T-helper 1 cell (primary cell): ENCODE measurements at places on chromosomes 12 and 14.

GRCh38 chr12:54075974-54076373 lies 22.3 kb downstream of the HOXC4 start:
- DNase-seq = no peak

DNA sequence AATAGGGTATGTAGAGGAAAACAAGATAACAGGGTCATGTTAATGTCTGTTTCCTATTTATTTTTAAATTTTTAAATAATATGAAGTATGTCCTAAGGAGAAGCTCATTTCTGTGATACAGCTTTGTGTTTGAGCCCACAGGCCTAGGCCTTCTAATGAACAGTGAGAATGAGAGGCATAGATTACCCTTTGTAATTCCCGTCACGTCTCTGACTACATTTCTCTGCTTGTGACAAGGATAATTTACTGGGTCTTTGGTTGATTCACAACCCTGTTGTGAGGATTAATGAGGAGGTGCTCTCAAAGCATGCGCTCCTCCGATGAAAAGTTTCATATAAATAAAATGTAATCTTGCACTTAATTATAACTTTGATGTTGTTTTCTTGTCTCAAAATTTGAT lies 56.1 kb downstream of the SYT10 start:
- no peak for DNase-seq

DNA sequence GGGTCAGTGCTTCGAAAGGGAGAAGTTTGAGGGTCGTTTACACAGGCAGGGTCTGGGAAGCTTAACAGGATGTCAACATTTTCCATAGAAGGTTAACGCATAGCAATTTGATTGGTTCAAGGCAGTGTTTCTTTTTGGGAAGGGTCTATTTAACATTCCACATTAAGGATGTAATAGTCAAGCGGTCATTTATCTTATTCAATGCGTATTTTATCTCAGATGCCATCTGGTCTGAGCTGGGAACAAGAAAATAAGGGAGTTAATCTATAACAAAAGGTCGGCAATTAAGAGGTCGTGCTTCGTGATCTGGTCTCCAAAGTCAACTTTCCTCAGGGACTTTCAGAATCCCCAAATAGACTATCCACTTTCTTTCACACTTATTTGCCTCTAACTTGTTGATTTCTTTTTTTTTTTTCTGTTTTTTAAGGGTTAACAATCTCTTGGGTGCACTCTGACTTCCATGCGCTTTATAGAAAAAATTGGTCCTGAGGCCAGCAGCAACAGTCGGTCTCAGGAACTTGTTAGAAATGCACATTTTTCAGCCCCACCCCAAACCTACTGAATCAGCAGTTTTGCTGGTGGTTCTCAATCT lies 550 bp upstream of the RESF1 start:
- DNase-seq = no peak

DNA sequence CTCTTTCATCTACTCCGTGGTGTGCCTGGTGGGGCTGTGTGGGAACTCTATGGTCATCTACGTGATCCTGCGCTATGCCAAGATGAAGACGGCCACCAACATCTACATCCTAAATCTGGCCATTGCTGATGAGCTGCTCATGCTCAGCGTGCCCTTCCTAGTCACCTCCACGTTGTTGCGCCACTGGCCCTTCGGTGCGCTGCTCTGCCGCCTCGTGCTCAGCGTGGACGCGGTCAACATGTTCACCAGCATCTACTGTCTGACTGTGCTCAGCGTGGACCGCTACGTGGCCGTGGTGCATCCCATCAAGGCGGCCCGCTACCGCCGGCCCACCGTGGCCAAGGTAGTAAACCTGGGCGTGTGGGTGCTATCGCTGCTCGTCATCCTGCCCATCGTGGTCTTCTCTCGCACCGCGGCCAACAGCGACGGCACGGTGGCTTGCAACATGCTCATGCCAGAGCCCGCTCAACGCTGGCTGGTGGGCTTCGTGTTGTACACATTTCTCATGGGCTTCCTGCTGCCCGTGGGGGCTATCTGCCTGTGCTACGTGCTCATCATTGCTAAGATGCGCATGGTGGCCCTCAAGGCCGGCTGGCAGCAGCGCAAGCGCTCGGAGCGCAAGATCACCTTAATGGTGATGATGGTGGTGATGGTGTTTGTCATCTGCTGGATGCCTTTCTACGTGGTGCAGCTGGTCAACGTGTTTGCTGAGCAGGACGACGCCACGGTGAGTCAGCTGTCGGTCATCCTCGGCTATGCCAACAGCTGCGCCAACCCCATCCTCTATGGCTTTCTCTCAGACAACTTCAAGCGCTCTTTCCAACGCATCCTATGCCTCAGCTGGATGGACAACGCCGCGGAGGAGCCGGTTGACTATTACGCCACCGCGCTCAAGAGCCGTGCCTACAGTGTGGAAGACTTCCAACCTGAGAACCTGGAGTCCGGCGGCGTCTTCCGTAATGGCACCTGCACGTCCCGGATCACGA lies 2.2 kb downstream of the SSTR1 start:
- DNase-seq = no peak

GRCh38 chr12:88391556-88391955 lies 188.7 kb downstream of the KITLG start:
- no peak for DNase-seq

- DNase-seq = peak; percentile 18
These were observed 547 bp upstream of the OR4K15 start for GRCh38 chr14:19974844-19975243.

DNA sequence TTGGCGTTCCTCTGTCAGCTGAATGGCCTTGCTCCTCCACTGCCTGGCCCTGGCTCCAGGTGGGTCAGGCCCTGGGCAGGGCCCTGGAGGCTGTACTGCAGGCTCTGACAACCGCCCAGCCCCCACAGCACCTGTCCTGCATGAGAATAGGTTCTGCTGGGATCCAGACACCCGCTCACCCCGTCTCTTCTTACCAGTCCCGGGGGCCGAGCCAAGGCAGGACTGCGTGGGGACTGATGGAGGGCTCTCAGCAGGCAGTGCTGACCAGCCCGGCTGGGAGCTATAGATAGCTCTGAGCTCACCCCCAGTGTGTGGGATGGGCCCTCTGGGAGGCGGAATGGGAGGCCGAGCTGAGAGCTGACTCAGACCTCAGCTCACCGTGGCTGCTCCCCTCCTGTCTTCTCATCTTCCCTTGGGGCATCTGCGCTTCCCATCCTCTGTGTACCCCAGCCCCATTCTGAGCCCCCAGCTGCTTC lies 39.6 kb downstream of the TEAD4 start:
- DNase-seq = no peak

DNA sequence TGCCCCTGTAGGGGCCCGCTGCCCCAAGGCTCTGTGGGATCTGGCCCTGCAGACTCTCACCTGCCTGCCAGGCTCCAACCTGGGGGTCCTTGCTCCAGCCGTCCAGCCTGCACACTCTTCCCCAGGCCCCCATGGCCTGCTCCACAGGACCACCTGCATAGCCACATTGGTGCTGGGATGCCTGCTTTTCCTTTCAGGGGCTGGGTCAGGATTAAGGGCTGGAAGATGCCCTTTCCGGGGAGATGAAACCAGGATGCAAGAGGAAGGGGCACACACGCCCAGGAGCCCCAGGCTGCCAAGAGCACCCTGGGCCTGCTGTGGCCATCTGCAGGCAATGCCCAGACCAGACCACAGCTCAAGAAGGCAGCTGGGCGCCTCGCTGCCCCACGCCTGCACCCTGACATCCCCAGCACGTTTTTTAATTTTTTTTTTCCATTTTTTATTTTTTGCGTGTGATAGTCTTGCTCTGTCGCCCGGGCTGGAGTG lies 15.0 kb downstream of the BAG5 start:
- DNase-seq = no peak
